ENCODE measurements at places on chromosomes 11 and 22.

DNA sequence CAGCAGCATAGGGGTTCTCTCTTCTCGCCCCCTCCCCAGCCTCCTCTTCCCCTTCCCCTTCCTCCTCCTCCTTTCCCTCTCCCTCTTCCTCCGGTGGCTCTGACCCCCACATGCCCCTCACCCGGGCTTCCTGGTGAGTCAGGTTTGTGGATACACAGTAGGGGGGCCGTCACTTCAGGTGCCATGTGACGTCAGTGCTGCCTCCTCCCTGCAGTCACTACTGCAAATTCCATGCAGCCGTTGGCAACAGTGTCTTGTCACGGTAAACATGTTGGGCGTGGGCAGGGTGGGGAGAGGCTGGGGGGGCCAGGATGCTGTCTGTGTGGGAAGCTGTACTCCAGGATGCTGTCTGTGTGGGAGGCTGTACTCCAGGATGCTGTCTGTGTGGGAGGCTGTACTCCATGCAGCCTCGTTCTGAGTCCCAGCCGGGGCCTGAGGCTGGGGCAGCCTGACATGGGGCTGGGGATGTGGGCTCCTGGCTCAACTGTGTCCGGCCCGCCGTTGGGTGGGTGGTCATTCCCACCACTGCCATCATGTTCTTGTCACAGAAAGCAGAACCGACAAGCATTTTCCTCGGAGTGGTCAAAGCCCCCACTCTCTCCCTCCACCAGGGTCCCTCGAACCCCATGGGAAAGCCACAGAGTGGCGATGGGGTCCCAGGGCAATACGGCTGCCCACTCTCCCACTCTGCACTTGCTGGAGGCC lies 2.4 kb upstream of the MUC2 start:
- DNase-seq = no peak

- no peak for DNase-seq
These were observed 13.5 kb upstream of the TUB start for GRCh38 chr11:8067567-8067928.

- DNase-seq = no peak
These were observed 125.6 kb downstream of the BCR start for GRCh38 chr22:23305922-23306374.

DNA sequence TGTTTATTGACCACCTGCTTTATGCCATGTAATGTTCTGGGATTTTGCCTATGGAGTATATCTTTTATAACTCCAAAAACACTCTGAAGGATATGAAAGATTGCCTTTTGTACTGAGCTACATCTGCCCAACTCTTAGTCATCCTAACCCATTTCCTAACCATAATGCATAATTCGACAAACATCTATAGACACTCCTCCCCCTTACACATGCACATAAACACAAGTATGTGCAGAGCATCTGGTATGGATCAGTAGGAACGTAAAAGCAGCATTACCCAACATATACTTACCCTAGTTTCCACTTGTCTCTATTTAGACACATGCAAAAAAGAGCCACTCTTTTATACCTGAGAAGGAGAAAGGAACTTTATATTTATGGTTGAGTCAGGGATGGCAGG lies 272.8 kb downstream of the FAM76B start:
- DNase-seq = no peak

- no peak for DNase-seq
These were observed 48.2 kb upstream of the OR5P2 start for GRCh38 chr11:7844986-7845385.

DNA sequence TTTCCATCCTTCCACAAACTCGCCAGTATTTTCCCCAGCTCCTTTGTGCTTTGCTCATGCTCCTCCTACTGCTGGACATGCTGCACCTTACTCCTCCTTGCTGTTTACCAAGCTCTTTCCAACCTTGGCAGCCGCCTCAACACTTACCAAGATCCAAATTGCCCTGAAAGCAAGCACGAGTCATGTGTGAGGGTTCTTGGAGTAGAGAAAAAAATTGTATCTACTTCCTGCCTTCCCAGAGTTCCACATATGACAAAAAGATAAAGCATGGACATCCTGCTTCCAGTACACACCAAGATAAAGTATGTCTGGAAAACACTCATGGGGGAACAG lies 767.5 kb downstream of the NTM start:
- no peak for DNase-seq

DNA sequence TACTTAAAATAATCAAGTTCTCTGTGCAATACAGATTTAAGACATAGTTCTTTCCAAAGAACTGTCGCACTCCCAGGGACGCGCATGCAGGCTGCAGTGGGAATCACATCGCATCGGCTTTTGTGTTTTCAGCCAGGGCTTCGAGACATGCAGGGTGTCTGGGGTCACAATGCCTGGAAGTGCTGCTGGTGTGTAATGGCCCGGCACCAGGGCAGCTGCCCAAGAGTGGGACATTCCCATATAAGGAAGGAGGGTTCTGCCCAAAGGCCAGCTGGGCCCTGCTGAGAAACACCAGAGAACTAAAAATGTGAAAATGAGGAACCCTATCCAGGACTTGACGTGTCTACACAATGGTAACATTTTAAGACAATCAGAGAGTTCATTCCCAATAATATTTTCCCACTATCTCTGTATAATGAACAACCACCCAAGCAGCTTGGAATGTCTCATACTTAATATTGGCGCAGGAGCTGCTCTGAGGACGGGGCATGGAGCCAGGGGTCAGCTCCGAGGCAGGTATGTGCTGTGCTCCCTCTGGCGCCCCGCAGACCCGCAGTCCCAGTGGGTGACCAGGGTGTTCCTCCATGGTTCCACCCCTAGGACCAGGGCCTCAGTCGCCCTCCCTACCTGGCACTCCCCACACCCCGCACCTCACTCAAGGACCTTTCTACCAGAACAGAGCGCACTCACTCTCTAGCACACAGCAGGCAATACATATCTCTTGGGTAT lies 11.3 kb downstream of the MCAT start:
- no peak for DNase-seq

DNA sequence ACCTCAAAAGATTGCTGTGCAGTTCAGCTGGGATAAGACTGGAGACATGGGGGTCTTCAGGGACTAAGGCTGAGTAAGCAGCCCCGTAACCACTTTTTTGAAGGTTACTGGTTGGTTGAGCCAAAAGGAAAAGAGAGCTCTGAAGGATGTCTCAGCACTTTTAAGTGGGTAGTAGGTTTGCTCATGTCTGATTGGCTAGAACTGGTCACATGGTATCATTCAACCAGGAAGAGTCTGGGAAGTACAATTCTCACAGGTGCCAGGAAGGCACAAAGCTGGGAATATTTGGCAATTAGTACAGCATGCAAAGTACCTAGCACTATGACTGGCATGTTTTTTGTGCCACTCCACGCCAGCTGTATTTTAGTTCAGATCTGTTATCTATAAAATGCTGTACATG lies 58.1 kb downstream of the SNX19 start:
- DNase-seq = no peak

DNA sequence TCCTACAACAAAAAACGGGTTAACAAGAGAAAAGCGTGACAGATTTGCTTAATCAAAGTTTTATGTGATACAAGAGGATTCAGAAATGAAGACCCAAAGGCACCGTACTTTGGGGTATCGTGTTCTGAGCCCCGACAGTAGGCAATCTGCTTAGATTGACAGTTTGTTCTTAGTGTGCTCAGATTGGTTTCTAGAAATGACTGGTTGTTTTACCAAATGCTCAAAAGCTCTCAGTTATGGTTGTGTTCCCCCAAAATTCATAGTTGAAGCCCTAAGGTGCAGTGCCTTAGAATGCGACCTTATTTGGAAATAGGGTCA lies 102.7 kb downstream of the RASSF10 start:
- no peak for DNase-seq

DNA sequence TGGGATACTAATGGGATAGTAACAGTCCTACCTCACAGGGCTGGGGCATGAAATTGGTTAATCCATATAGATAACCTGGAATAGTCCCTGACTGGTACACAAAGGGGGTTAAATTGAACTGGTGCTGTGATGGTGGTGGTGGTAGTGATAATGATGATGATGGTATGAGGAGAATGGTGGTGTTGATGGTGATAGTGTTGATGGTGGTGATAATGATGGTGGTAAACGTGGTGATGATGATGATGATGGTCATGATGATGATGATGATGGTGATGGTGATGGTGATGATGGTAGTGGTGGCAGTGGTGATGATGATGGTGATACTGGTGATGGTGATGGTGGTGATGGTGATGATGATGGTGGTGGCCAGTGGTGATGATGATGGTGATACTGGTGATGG lies 38.7 kb downstream of the SMIM38 start:
- DNase-seq = no peak

GRCh38 chr11:18765554-18765953 lies 26.0 kb downstream of the PTPN5 start:
- no peak for DNase-seq

DNA sequence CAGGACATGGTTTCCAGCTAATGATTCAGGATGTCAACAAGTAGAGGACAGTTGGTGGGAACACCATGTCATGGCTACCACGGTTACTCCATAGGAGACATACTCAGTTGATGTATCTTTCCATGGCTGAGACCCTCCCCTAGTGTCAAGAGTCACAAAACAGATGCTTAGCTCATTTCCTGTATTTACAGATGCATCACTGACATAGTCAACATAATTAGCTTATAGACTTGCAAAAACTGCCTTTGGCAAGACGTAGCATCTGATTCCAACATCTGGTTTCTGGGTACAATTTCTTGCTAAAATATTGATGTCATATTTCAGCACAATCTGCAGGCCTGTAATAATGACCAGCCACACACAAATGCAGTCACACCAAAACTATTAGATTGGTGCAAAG lies 550.3 kb downstream of the FAM181B start:
- DNase-seq = no peak

GRCh38 chr22:49370627-49371301 lies 456.9 kb downstream of the BRD1 start:
- no peak for DNase-seq

DNA sequence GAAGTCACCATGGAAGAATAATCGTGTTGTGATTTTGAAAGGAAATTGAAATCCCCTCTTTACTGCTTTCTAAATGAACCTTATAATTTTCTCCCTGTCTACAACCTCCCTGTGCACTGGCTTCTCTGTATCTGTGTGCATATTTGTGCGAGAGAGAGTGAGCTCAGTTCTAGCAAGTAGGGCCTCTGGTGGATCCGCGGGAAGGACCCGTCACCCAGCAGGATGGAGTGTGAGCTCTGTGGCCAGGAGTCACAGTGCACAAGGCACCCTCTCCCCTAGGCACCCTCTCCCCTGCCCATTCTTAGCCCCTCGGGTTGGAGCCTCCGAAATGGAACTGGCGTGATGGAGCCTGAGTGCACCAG lies 109.0 kb downstream of the TRIM29 start:
- no peak for DNase-seq

DNA sequence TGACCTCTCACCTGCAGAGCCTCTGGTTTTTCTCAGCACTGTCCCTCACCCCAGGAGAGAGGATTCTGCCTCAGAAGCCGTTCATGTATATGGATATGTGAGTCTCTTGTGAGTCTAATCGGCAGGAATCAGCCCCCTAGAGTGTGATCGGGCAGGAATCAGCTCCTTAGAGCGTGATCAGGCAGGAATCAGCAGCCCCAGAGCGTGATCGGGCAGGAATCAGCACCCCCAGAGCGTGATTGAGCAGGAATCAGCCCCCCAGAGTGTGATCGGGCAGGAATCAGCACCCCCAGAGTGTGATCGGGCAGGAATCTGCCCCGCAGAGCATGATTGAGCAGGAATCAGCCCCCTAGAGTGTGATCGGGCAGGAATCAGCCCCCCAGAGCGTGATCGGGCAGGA lies 80.0 kb upstream of the EIF3D start:
- no peak for DNase-seq

All from NCI-H187 (cell line).